Breast epithelium (tissue), 4 donors: ENCODE measurements at places on chromosomes 16 and 17.

- H3K4me1 ChIP-seq, result no peaks in the 10 kb centered on the region
- no peak overlapping the region for H3K27ac ChIP-seq
- no peak for DNase-seq
- no peaks in the 10 kb centered on the region for H3K27me3 ChIP-seq
These were observed 36.3 kb upstream of the CCL2 start for GRCh38 chr17:34218748-34219147.

DNA sequence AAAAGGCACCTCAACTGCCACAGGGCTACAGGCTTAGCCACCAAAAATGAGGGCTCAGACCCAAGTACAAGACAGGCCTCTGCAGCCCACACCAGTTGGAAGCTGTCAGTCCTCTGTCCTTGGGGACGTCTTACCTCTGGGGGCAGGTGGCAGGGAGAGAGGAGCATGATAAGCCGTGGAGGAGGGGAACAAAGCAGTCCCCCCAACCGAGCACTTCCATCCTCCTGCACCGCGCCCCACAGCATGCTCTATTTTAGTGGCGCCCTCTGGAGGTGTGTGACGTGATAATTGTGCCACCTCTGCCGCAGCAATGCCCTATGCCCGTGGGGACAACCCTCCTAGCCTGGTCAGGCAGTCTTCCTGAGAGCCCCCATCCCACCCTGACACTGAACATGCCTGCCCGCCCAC, 13.6 kb downstream of the G6PC3 start:
- H3K36me3 ChIP-seq, result no peaks in the 10 kb centered on the region

- no peak overlapping the region for H3K4me3 ChIP-seq
- no peaks in the 10 kb centered on the region for H3K4me1 ChIP-seq
- H3K27ac ChIP-seq, result no peak overlapping the region
- H3K36me3 ChIP-seq, result no peaks in the 10 kb centered on the region
- no peaks in the 10 kb centered on the region for H3K27me3 ChIP-seq
These were observed 43.2 kb upstream of the FOXJ1 start for GRCh38 chr17:76184290-76184689.

DNA sequence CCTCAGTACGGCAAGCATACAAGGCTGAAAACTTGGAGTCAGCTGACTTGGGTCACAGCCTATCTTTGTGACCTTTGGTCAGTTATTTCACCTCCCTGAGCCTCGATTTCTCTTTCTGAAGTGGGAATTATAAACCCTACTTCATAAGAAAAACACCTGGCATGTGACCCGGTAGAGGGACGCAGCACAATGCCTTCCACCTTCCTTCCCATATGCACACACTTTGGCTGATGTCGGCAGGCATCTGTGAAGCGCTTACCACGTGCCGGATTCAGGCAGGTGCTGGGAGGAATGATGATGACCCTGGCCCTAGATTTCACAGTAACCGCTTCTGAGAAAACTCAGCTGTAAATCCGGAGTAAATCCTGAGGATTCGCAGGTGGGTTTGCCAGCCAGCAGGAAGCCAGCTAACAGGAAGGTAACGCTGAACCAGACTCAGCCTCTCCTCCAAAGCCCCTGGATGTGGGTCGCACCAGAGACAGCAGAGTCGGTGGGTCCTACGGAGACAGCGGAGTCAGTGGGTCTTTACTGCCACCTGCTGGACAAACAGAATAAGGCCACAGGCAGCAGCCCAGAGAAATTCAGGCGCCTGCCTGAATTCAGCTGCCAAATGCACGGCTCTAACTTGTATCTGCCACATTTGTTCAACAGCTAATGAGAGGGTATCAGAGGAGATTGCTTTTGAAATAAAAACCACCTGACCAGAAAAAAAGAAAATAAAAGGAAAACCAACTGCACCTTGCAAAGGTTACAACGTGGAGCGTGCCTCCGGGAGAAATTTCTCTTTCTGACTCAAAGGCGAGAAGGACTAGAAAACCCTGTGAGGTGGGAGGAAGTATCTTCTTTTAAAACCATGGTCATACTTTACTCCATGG, 16.6 kb downstream of the COPRS start:
- no peaks in the 10 kb centered on the region for H3K36me3 ChIP-seq
- peak overlapping the region; percentile 14 for H3K4me3 ChIP-seq
- H3K4me1 ChIP-seq, result no peaks in the 10 kb centered on the region
- peak overlapping the region; percentile 40 for H3K27ac ChIP-seq

GRCh38 chr17:45103269-45103795, 29.0 kb downstream of the PLCD3 start:
- no peak for DNase-seq
- H3K27me3 ChIP-seq, result no peaks in the 10 kb centered on the region
- H3K4me3 ChIP-seq, result no peak overlapping the region
- H3K27ac ChIP-seq, result peak overlapping the region; percentile 87
- H3K4me1 ChIP-seq, result peaks cover 32% of the 10 kb centered on the region

DNA sequence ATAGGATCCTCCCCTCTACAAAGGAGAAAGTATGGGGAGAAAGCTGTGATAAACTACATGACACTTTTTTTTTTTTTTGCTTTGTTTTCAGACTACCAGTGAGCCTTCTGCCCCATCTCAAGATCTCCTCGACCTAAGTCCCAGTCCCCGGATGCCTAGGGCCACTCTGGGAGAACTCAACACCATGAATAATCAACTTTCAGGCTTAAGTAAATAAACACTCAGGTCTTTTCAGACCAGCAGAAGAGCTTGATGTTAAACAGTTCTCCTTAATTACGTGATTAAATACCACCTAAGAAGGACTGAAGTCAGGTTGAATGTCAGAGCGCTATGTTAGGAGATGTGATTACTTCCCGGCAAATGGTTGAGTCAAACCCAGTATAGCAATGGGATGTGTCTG, 31.4 kb downstream of the COX11 start:
- H3K4me3 ChIP-seq, result no peak overlapping the region
- no peak overlapping the region for H3K27ac ChIP-seq
- H3K36me3 ChIP-seq, result no peaks in the 10 kb centered on the region
- DNase-seq, result no peak
- H3K27me3 ChIP-seq, result no peaks in the 10 kb centered on the region
- no peaks in the 10 kb centered on the region for H3K4me1 ChIP-seq

DNA sequence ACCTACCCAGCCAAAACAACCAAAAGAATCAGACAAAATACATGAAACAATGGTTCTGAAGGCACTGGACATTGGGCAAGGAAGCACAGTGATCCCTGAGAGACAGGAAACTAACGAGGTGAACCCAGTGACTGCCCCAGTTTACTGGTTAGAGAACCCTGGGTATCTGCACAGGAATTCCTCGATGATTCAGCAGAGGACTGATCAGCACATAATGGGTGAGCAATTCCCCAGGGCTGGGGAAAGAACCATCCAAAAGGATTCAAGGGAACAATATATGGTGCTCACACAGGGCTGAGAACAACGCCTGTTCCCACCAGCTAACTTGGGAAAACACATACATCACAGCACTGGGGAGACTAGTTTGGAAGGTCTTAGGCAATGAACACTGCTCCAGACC, 167.2 kb downstream of the PARN start:
- H3K36me3 ChIP-seq, result no peaks in the 10 kb centered on the region
- H3K4me3 ChIP-seq, result no peak overlapping the region
- no peak overlapping the region for H3K27ac ChIP-seq
- H3K4me1 ChIP-seq, result no peaks in the 10 kb centered on the region

DNA sequence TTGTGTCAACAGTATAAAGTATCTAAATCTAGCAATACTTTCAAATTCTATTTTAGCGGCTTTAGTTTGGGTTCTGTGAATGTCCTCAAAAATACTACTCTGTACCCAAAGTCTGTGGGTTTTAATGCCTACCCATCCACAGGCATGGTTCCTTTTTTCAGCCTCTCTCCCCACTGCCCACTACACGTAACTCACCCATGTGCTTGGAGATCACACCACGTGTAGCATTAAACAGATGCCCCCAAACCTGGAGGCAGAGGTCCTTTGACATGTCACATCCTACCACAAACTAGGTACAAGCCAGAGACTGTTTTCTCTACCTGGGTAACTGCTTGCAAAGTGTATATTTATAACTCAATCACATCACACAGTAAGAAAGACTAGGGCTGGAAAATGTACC, 5.4 kb downstream of the DYNC1LI2 start:
- H3K4me1 ChIP-seq, result peaks cover 21% of the 10 kb centered on the region
- H3K4me3 ChIP-seq, result no peak overlapping the region
- H3K27ac ChIP-seq, result no peak overlapping the region
- no peaks in the 10 kb centered on the region for H3K36me3 ChIP-seq
- no peak for DNase-seq

GRCh38 chr16:666572-666971, 1.4 kb upstream of the RHOT2 start:
- no peak overlapping the region for H3K4me3 ChIP-seq
- H3K4me1 ChIP-seq, result no peaks in the 10 kb centered on the region
- DNase-seq, result no peak
- H3K27ac ChIP-seq, result no peak overlapping the region
- peaks cover 4% of the 10 kb centered on the region for H3K36me3 ChIP-seq

- no peak overlapping the region for H3K27ac ChIP-seq
- no peaks in the 10 kb centered on the region for H3K36me3 ChIP-seq
- peaks cover 2% of the 10 kb centered on the region for H3K27me3 ChIP-seq
- H3K4me3 ChIP-seq, result no peak overlapping the region
- H3K4me1 ChIP-seq, result no peaks in the 10 kb centered on the region
These were observed 55.0 kb upstream of the CBFA2T3 start for GRCh38 chr16:89031715-89032659.

DNA sequence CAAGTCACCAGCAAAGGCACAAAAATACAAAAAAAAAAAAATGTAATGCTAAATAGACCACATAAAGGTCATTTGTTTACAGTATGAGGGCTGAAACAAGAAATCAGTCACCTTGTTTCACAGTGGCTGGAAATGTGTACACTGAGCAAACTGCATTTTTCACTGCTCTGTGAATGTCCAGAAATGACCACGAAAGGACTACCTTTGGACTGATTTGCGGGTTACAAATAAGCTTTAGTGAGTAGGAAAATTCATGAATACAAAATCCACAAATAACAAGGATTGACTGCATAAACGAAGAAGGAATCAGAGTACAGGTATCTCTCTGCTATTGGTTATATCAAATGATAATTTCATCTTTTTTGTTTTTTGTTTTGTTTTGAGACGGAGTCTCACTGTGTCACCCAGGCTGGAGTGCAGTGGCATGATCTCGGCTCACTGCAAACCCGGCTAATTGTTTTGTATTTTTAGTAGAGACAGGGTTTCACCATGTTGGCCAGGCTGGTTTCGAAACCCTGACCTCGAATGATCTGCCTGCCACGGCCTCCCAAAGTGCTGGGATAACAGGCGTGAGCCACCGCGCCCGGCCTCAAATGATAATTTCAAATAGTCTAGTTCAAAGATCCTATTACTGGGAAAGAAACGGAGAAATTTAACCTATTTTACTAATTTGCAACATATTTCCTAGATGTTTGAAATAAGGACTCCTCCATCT, 30.5 kb downstream of the CYTH1 start:
- H3K27me3 ChIP-seq, result no peaks in the 10 kb centered on the region
- H3K36me3 ChIP-seq, result no peaks in the 10 kb centered on the region
- no peak for DNase-seq

- DNase-seq, result no peak
- no peaks in the 10 kb centered on the region for H3K36me3 ChIP-seq
- H3K4me1 ChIP-seq, result no peaks in the 10 kb centered on the region
- H3K27ac ChIP-seq, result no peak overlapping the region
These were observed 35.8 kb upstream of the ADGRG1 start for GRCh38 chr16:57592591-57593003.

- no peak overlapping the region for H3K27ac ChIP-seq
- H3K4me1 ChIP-seq, result no peaks in the 10 kb centered on the region
- no peaks in the 10 kb centered on the region for H3K36me3 ChIP-seq
These were observed 30.3 kb downstream of the RAD51C start for GRCh38 chr17:58722696-58723095.

DNA sequence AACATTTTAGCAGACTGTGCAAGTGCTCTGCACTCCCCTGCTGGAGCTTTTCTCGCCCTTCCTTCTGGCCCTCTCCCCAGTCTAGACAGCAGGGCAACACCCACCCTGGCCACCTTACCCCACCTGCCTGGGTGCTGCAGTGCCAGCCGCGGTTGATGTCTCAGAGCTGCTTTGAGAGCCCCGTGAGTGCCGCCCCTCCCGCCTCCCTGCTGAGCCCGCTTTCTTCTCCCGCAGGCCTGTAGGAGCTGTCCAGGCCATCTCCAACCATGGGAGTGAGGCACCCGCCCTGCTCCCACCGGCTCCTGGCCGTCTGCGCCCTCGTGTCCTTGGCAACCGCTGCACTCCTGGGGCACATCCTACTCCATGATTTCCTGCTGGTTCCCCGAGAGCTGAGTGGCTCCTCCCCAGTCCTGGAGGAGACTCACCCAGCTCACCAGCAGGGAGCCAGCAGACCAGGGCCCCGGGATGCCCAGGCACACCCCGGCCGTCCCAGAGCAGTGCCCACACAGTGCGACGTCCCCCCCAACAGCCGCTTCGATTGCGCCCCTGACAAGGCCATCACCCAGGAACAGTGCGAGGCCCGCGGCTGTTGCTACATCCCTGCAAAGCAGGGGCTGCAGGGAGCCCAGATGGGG, 3.1 kb downstream of the GAA start:
- no peak overlapping the region for H3K27ac ChIP-seq
- H3K27me3 ChIP-seq, result no peaks in the 10 kb centered on the region
- H3K36me3 ChIP-seq, result no peaks in the 10 kb centered on the region
- DNase-seq, result no peak
- H3K4me3 ChIP-seq, result no peak overlapping the region

GRCh38 chr17:60231234-60231633, 81.5 kb downstream of the CA4 start:
- no peak for DNase-seq
- no peaks in the 10 kb centered on the region for H3K27me3 ChIP-seq
- H3K4me1 ChIP-seq, result no peaks in the 10 kb centered on the region
- H3K4me3 ChIP-seq, result no peak overlapping the region

DNA sequence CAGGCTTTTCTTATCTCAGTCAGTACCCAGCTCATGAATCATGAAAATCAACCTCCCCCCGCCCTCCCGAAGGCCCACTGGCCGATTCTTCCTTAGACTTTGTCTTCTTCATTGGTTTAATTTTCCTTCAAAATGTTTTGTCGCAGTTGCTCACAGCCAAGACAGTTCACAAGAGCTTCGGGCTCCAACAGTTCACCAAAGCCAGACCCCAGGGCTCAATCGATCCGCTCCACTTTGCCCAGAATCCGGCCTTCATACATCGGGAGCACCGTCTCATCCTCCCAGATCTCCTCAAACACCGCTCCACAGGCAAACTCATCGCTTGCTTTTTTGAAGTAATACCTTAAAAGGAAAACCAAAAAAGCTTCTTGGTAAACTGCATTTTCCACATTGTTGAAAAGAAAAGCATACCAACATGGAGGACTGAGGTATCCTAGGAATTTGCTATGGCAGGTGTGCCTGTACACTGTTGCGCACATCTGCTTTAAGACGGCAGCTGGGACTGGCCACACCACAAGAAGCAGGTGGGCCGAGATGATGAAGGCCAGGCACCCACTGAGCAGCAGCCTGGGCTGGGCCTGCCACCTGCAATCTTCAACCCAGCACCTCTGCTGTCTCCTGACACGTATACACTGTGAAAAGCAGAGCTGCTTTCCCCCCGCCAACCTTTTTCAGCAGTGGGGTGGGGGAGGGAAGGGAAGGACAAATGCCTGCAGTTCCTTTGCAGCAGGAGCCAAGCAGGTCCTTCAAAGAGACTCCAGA, 31.5 kb downstream of the AXIN2 start:
- H3K36me3 ChIP-seq, result no peaks in the 10 kb centered on the region
- no peak for DNase-seq
- no peaks in the 10 kb centered on the region for H3K27me3 ChIP-seq
- peak overlapping the region; percentile 57 for H3K27ac ChIP-seq
- peaks cover 13% of the 10 kb centered on the region for H3K4me1 ChIP-seq

- DNase-seq, result peak; percentile 80
- H3K27me3 ChIP-seq, result no peaks in the 10 kb centered on the region
- H3K27ac ChIP-seq, result no peak overlapping the region
- H3K36me3 ChIP-seq, result no peaks in the 10 kb centered on the region
- no peaks in the 10 kb centered on the region for H3K4me1 ChIP-seq
- H3K4me3 ChIP-seq, result no peak overlapping the region
These were observed 24.8 kb downstream of the ITPRIPL2 start for GRCh38 chr16:19138601-19139000.
